ENCODE measurements at places on chromosomes 13 and 19. TPM values are rescaled to one million over a fixed set of nuclear protein-coding genes. Genes with fewer than 3 reads are reported as not detected.

Gene CERS1
- 0.06 TPM for polyA plus RNA-seq

Gene TMEM190
- not detected for polyA plus RNA-seq

Gene ACP7
- polyA plus RNA-seq, result 0.97 TPM

Gene RAP2A
- polyA plus RNA-seq, result 5.9 TPM

Gene CKM
- polyA plus RNA-seq, result not detected

Gene BRCA2
- polyA plus RNA-seq, result 2.3 TPM

Gene PSG3
- not detected for polyA plus RNA-seq

Gene RPS5
- polyA plus RNA-seq, result 2,220 TPM

Gene ICAM4
- 0.51 TPM for polyA plus RNA-seq

Gene PRKCG
- polyA plus RNA-seq, result 0.03 TPM

Gene MBD3L2B
- polyA plus RNA-seq, result not detected

Gene IFNL3
- not detected for polyA plus RNA-seq

Gene LILRA1
- polyA plus RNA-seq, result not detected

Gene CEACAM7
- polyA plus RNA-seq, result not detected

Gene FAM83E
- 0.24 TPM for polyA plus RNA-seq

Gene COX7A1
- polyA plus RNA-seq, result 1.2 TPM

Gene CEACAM16
- polyA plus RNA-seq, result not detected

Gene CAB39L
- polyA plus RNA-seq, result 3.4 TPM

Gene CGB2
- not detected for polyA plus RNA-seq

Gene CDC42EP5
- polyA plus RNA-seq, result 43.4 TPM

Gene RNF113B
- not detected for polyA plus RNA-seq

Gene KLHL1
- polyA plus RNA-seq, result not detected

Gene CD79A
- polyA plus RNA-seq, result 0.30 TPM

Gene DNAJC15
- polyA plus RNA-seq, result 26.9 TPM

Gene GSX1
- not detected for polyA plus RNA-seq

Gene KCNN4
- polyA plus RNA-seq, result 0.56 TPM

Gene CYP2A7
- not detected for polyA plus RNA-seq

Gene TMEM38A
- 1.3 TPM for polyA plus RNA-seq

Gene ZNF541
- not detected for polyA plus RNA-seq

Gene DAND5
- polyA plus RNA-seq, result 0.08 TPM

Gene FAM124A
- 0.03 TPM for polyA plus RNA-seq

Gene DPF1
- 4.2 TPM for polyA plus RNA-seq

Gene CD22
- polyA plus RNA-seq, result not detected

Gene ZNF534
- not detected for polyA plus RNA-seq

Gene DIRAS1
- 0.03 TPM for polyA plus RNA-seq

Gene RAB8A
- 53.7 TPM for polyA plus RNA-seq

Gene CFAP97D2
- polyA plus RNA-seq, result not detected

Gene SULT2B1
- polyA plus RNA-seq, result 1.6 TPM

Gene TSPAN16
- not detected for polyA plus RNA-seq

Gene RGL3
- 0.09 TPM for polyA plus RNA-seq

Measured in foreskin keratinocyte (primary cell).